ENCODE measurements at places on chromosomes 2 and 18.

- no peak for DNase-seq
Observed at GRCh38 chr18:22378672-22379282, 38.9 kb downstream of the CTAGE1 start.

DNA sequence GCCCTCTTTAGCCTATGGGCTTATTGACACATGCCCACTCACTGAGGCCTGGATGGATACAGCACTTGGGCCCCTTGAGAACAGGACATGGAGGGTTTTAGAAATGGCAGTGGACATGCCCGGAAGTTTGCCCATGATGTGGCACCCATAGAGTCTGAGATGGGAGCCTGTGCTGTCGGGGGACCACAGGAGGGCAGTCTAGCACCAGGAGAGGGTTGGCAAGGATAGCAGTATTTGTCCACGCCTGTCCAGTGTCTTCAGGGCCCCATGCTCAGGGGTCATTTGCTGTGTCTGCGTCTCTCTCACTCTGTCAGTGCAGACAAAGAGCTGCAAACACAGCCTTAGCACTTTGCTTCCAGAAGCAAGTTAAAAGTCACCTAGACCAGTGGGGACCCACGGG is 48.7 kb downstream of the IL1RL2 start:
- no peak for DNase-seq

- DNase-seq = no peak
Observed at GRCh38 chr2:62443886-62444285, 62.1 kb downstream of the TMEM17 start.

DNA sequence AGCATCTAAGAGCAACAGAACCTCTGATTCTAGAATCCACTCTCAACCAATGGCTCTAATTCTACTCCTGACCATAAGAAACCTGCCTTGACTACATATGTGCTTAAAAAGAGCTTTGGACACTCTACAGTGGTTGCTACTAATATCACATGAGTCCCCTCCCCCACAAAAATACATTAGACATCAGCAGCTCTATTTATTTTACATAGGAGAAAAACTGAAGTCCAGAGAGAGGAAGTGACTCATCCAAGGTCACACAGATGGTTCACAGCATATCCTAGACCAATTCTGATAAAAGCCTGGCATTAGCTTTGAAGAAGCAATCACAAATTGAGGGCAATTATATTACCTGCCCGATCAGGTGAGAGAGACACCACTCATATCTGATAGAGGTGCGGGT is 49.8 kb downstream of the ALK start:
- no peak for DNase-seq

GRCh38 chr2:213119061-213119809 is 32.2 kb downstream of the IKZF2 start:
- no peak for DNase-seq

GRCh38 chr2:200156166-200156835 is 150.2 kb upstream of the SPATS2L start:
- no peak for DNase-seq

- no peak for DNase-seq
Observed at GRCh38 chr2:64326578-64327050, 127.3 kb upstream of the LGALSL start.

- no peak for DNase-seq
Observed at GRCh38 chr18:46641917-46642316, 15.1 kb downstream of the LOXHD1 start.

DNA sequence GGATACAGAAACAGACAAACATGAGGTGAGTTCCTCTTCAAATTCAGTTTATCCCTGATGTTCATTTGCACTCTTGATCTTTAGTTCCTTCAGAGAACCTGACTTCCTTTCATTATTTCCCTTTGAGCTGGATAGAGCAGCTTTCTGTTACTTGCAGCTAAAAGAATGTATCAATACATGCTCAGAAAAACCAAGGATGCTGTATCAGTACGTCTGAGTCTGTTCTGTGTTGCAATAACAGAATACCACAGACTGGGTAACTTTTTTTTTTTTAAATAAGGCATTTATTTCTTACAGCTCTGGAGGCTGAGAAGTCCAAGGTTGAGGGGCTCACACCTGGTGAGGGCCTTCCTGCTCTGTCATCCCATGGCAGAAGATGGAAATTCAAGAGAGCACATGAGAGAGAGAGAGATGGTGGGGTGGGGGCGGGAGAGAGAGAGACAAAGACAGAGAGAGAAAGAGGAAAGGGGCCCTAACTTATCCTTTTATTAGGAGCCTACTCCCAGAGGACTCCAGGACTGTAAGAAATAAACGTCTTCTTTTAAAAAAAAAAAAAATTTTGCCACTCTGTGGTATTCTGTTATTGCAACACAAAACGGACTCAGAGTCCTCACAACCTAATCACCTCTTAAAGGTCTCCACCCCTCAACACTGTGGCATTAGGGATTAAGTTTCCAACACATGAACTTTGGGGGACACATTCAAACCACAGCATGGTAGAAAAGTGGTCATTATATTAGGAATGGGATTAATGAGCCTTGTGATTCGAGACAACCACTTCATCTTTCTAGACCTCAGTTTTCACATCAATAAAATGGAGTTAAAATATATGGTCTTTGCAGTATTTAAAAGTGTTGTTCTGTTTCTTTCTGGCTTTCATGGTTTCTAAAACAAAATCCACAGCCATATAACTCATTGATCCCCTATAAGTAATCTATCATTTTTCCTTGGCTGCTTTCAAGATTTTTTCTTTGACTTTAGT is 18.4 kb upstream of the SELENOI start:
- DNase-seq = no peak

GRCh38 chr2:50018292-50018691 is 864.0 kb upstream of the FSHR start:
- no peak for DNase-seq

GRCh38 chr2:216636551-216637450 is 3.6 kb downstream of the IGFBP2 start:
- no peak for DNase-seq

All from NCI-H2107 (cell line).